Stimulated activated CD8-positive, alpha-beta memory T cell treated with anti-CD3 and anti-CD28 coated beads, Interleukin-7, amount 100 ng/mL, for 1 hour (primary cell): ENCODE measurements at places on chromosomes 1 and 21.

- no peak for DNase-seq
Observed at GRCh38 chr1:59776960-59777852, 37.5 kb upstream of the HOOK1 start.

GRCh38 chr1:178284058-178284457 is 190.2 kb downstream of the RASAL2 start:
- no peak for DNase-seq

GRCh38 chr1:151977662-151978230 is 15.9 kb downstream of the S100A10 start:
- DNase-seq, result no peak

- no peak for DNase-seq
Observed at GRCh38 chr1:58791106-58791505, 7.3 kb upstream of the JUN start.
